ENCODE measurements at places on chromosomes 7 and 10.

DNA sequence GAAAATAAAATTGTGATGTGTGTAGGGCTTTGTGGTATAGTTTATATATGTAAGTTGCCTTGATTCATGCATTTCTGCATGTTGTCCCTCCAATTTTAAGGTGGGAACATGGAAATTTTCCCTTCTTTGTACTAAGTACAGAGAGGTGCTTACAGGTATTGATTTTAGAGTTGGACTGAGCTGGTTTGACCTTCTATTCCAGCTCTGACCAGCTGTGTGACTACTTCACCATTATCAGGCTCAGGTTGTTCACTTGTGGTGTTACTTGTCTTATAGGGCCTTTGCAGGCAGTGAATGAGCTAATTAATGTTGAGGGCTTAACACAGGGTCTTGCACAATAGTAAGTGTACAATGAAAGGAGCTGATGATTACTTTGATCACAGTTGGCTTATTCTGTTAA lies 16.3 kb downstream of the ZNF804B start:
- DNase-seq, result no peak

- no peak for DNase-seq
Measured at GRCh38 chr10:21334891-21335696, 190.4 kb downstream of the SKIDA1 start.

DNA sequence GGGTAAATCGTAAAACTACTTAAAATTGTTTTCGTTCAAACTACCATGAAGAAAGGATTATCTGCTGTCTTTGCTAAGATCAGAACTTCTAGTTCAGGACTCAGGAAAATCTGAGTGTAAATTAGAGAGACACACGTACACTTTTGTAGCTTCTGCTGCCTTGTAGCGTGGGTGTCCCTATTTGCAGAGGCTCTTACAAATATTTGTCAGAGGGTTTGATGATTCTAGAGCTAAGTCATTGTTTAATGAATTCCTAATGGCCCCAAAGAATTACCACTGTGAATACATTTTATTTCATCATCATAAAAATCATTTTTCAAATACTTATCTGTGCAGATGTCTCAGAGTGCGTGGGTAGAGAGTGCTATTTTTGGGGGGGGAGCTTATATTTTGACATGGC lies 314.9 kb downstream of the LRMDA start:
- no peak for DNase-seq

DNA sequence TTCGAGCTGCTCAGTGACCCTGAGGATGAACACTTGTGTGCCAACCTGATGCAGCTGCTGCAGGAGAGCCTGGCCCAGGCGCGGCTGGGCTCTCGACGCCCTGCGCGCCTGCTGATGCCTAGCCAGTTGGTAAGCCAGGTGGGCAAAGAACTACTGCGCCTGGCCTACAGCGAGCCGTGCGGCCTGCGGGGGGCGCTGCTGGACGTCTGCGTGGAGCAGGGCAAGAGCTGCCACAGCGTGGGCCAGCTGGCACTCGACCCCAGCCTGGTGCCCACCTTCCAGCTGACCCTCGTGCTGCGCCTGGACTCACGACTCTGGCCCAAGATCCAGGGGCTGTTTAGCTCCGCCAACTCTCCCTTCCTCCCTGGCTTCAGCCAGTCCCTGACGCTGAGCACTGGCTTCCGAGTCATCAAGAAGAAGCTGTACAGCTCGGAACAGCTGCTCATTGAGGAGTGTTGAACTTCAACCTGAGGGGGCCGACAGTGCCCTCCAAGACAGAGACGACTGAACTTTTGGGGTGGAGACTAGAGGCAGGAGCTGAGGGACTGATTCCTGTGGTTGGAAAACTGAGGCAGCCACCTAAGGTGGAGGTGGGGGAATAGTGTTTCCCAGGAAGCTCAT lies 1.1 kb downstream of the DDIT4 start:
- DNase-seq, result peak; percentile 55

DNA sequence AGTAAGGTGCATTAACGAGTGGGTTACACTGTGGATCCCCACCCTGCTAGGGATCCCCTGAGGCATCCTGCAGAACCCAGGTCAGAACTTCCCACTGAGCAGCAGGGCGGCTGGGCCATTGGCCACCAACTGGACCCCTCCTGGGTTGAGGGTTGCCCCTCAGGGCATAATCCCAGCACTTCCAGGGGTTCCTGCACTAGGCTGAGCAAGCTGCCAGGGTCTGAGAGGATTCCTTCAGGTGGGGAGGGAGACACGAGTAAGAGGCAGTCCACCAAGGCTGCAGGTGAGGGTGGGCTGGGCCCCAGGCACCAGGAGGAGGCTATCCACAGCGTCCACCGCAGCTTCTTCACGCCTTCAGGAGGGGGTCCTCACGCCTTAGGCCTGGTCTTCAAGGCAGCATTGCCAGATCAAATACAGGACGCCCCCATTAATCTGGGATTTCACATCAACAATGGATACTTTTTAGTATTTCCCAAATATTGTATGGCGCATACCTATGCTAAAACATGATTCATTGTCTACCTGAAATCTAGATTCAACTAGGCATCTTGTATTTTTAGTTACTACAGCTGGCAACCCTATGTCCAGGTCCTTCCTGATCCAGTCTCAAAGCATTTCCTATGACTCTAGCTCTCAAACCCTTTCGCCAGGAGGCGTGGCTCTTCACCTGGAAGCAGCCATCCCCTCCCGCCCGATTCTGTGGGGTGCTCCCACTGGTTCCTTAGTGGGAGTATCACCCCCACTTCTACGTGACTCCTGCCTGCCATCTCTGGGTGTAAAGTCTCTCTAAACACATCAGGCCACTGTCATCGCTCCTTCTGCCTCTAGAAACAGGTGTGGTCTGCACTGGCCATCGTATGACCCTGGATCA lies 4.1 kb downstream of the PRKAG2 start:
- no peak for DNase-seq

DNA sequence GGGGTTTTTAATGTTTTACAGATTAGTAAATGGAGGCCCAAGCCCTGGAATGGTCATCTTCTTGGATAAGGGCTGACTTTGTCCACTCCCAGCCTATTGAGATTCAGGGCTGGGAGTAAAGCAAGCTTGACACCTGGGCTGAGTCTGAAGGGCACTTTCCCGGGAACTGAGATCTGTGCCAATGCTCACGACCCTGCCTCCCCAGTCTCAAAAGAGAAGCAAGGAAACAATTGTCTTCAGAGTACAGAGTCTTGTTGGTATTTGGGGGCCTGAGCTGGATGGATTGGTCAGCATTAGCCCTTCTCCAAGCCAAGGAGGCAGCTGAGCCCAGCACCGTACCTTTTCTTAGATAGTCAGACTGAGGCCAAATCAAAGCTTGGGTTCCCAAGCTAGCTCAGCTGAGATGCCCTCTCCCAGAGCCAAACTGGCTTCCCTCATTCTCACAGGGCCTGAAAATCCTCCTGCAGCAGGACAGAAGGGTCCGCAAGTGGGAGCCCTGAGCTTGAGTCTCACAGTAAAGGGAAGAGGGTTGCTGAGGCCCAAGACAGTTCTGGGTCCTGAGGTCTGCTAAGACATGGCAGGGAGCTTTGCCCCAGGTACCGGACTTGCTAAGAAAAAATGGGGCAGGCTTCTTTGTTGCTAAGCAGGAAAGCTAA lies 3.7 kb downstream of the DDIT4 start:
- DNase-seq, result no peak

DNA sequence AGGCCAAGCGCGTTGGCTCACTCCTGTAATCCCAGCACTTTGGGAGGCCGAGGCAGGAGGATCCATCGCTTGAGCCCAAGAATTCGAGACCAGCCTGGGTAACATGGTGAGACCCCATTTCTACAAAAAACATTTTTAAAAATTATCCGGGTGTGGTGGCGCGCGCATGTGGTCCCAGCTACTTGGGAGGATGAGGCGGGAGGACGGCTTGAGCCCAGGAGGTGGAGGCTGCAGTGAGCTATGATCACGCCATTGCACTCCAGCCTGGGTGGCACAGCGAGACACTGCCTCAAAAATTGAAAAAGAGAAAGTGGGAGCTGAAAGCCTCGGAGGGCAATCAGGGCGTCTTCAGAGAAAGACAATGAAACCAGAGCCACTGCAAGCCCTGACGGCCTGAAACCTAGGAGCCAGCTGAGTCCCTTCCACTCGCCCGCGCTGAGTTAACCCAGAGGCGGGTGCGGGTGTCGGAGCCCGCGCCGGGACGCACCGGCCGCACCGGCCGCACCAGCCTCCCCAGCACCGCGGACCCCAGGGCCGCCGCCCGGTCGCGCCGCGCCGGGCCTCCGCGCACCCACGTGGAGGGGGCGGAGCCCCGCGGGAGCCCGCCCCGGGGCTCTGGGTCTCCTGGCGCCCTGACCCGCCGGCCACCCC lies 22.4 kb downstream of the ZFAND2A start:
- DNase-seq, result no peak

DNA sequence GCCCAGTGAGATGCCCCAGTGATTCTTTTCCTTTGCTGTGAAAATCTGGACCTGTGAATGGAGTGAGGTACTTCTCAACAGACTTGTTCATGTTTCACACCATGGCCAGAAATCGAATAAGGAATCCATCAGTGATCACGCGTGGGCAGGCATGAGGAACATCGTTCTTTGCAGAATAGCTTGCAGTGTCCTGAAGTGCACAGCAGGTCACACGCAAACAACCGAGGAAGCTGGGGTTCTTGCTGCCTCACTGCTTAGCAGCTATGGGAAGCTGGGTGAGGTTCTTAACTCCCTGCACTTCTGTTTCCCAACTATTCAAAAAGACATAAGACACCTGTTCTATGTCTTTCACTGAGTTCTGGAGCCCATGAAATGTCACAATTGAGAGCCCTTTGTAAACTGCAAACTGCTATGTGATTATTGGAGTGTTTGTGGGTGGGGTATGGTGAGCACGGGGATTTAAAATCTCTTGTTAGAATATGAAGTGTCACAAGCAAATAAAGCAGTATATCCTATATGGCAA lies 253.4 kb downstream of the KIAA1217 start:
- DNase-seq, result no peak

GRCh38 chr10:77626266-77626935 lies 11.2 kb downstream of the KCNMA1 start:
- no peak for DNase-seq

DNA sequence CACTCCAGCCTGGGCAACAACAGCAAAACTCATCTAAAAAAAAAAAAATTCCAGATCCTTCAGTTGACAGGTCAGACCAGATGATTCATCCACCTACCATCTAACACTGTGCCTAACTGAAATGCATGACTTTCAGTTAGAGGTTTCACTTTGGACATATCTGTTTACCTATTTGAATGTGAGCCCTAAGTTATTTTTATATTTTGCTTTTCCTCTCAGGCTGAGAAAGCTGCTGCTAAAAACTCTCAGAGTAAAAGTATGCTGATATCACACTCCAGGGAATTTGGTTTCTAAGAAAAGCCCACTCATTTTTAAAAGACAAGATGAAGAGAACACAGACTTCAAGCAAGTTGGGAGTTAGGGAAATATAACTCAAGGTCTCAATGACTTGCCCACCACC lies 126.0 kb downstream of the SGMS1 start:
- no peak for DNase-seq

GRCh38 chr7:155211761-155212160 lies 85.9 kb upstream of the INSIG1 start:
- no peak for DNase-seq

GRCh38 chr7:110831419-110831818 lies 259.5 kb upstream of the LRRN3 start:
- no peak for DNase-seq

- DNase-seq, result no peak
Measured at GRCh38 chr7:83143107-83143506, 19.6 kb downstream of the PCLO start.
